Naive thymus-derived CD8-positive, alpha-beta T cell (primary cell): ENCODE measurements at places on chromosomes 5 and 9. TPM values are rescaled to one million over a fixed set of nuclear protein-coding genes. Genes with fewer than 3 reads are reported as not detected.

GRCh38 chr9:135506327-135507103, 6.0 kb downstream of the MRPS2 start:
- DNase-seq: no peak

DNA sequence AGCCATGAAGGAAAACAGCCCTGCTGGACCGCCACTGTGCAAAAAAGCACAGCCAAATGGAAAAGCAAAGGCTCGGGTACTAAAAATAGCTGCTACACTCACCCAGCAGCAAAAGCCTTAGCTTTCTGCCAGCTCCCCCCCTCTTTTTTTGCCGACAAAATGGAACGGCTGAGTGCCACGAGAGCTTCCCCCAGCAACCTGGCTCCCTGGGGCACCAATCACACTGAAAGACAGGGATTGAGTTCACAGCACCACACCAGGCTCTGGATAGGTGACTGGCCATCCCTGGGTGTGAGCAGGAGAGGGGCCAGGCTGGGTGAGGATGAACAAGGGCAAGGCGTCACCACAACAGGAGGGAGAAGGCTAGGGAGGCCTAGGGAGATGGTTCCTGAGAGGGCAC, 66.7 kb downstream of the SIL1 start:
- no peak for DNase-seq

The SVEP1 gene
- not detected for total RNA-seq

The XRCC4 gene
- 4.5 TPM for total RNA-seq

The PRDM9 gene
- total RNA-seq: not detected
